ENCODE measurements at places on chromosomes 1 and 21.

- DNase-seq, result no peak
Measured at GRCh38 chr1:203049576-203050180, 23.4 kb downstream of the PPFIA4 start.

GRCh38 chr1:147142886-147143285, 29.4 kb downstream of the PRKAB2 start:
- no peak for DNase-seq

DNA sequence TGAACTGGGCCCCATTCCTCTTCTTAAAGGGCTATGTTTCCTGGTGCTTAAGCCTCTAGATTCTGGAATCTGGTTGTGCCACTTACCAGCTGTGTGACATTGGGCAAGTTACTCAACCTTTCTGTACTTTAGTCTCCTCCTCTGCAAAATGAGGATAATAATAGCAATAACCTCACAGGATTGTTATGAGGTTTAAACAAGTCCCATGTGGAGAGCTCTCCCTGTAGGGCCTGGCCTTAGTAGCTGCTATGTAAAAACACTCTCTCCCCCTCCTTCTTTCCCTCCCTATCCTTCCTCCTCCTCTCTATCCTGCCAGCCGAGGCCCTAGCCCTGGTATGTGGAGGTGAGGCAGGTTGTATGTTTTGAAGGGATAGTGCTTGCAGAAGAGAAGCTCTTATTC, 8.2 kb upstream of the PEAR1 start:
- no peak for DNase-seq

DNA sequence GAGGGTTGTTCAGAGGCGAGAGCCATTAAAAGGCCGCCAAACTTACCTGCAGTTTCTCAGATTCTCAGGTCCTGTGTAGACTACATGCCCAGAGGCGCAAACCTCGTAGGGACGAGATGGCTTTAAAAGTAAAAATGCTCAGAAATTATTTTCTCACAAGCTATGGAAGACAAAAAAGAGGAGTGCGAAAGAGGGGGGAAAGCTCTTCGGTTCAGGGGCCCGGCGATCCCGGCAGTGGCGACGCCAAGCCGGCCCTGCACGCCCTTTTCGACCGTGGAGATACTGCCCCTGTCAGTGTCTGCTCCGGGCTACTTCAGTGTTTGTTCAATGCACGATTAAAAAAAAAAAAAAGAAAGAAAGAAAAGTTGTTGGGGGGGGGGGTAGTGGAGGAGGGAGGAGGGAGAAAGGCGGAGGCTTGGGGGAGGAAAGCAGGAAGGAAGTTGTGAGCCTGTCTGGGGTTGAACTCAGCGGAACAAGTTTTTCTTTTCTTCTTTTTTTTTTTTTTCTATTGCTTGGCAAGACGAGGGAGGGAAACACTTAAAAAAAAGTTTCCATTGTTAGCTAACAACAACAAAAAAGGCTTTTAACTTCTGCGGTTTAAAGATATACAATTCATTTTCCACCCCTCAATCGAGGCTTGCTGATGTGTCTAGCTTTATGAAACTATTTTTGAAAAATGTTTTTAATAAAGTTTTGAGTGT, at the start of gene ITPKB:
ITPKB (minus strand) TSS at position 288 of the 701 bp plus-strand sequence. CDS start 1,824 bp downstream, outside the sequence.
- DNase-seq, result peak; percentile 61

- DNase-seq, result no peak
Measured at GRCh38 chr1:216682752-216683151, 40.5 kb downstream of the ESRRG start.

DNA sequence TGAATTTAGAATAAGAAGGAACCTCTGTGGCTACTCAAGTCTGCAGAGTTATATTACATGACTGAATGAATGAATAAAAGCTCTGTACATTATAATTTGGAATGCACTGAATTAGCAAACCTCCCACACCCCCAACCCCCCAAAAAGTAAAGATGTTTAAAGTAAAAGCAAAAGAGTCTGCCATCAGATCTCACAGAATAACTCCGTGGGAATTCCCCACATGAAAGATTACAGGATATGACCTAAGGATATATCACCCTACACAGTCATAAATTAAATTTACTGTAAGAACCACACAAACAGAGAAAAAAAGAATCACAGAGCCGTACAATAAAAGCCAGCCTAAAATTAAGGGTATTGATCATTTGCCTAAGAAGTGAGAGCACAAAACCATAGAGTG, 587.3 kb downstream of the PTPRC start:
- peak; percentile 40 for DNase-seq

All from ACHN (cell line).